ENCODE measurements at places on chromosomes 16 and 17.

GRCh38 chr17:82876602-82877379, 37.0 kb upstream of the ZNF750 start:
- DNase-seq = peak; percentile 80

DNA sequence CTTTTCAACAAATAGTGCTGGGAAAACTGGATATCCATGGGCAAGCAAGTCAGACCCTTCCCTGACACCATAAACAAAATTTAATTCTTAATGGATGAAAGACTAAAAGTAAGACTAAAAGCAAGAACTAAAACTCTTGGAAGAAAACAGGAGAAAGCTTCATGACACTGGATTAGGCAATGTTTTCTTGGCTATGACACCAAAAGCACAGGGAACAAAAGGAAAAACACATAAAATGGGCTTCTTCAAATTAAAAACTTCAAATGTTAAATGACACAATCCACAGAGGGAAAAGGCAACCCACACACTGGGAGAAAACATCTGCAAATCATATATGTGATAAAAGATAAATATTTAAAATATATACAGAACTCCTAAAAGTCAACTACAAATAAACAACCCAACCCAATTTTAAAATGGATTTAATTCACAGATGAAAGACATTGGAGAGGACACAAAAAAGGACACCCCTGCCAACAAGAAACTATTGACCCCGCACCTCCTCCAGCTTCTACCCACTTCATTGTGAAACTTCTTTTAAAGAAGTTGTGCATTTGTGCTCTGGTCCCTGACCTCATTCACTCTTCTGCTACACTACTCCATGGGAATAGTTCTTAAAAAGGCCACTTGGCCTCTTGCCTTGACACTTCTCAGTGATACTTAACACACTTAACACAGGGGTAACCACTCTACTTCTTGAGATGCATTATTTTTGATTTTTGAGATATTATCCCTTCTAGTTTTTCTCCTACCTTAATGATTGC, 80.3 kb downstream of the TRIM37 start:
- no peak for DNase-seq

- no peak for DNase-seq
Measured at GRCh38 chr16:81210807-81211206, 27.7 kb upstream of the BCO1 start.

GRCh38 chr16:2756288-2757015, 4.0 kb downstream of the SRRM2 start:
- no peak for DNase-seq

- DNase-seq = no peak
Measured at GRCh38 chr17:83177611-83178532, 98.5 kb downstream of the METRNL start.

DNA sequence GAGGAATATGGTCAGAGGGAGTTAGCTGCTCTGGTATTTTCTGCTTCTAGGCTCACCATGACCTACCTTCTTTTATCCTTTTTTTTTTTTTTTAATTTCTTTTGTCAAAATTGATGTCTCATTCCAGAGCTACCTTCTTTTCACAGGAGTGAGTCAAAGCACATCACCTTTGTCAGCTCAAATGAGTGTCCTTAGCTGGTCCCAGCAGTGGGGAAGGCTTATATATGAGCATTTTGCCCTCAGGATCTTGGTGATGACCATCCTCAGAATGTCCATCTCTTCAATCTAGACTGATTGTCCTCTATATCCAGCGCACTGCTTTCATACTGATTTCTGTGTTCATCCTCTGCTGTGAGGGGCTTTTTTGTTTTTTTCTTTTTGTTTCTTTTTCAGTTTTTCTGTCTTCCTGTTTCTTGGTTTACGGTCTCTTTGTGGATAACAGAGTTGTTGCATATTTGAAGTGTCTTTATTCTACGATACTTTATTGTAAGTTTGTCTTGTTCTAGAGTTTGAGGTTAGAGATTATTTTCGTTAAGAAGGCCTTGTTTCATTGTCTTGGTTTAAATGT, 24.9 kb downstream of the CBFB start:
- no peak for DNase-seq

DNA sequence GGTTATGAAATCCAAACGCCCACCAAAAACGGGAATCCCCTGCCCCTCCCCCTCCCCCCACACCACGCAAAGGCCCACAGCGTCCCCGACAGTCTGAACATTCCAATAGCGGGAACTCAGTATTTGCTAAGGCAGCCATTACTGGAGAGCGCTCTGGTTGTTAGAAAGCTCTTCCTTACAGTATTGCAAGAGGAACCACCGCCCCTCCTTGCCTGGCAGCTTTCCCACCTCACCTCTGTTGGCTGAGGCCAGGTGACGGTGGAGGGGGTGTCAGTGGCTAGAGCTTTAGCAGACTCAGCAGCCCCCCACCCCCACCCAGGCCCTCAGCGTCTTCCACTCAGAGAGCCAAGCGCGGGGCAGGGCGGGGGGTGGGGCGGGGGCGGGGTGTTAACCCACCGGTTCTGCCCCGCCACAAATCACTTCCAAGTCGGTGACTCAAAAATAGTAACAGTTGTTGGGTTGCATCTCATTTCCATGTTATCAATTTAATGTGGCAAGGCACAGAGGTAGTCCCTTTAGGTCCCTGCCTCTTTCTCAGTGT, 2.2 kb upstream of the PLEKHH3 start:
- DNase-seq = peak; percentile 70

- DNase-seq = no peak
Measured at GRCh38 chr17:42288803-42289610, 709 bp downstream of the STAT5A start.

DNA sequence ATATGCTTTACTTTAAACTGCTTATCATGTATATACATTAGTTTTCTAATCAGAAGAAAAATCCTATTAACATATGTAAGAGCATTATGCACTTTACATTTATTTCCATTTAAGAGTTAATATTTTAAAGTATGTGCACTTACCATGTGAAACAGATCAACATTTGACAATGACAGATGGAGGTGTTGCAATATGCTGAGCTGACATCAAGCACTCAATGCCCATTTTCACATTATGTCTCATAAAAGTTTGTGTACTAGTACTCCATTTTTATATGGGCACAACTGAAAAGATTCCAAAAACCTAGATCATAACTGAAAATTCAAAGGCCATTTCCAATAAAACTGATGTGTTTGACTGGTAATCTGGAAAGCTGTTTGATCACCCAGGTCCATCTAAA, 420.9 kb upstream of the SOX9 start:
- no peak for DNase-seq

GRCh38 chr16:66409156-66409555, 17.9 kb upstream of the BEAN1 start:
- peak; percentile 71 for DNase-seq

DNA sequence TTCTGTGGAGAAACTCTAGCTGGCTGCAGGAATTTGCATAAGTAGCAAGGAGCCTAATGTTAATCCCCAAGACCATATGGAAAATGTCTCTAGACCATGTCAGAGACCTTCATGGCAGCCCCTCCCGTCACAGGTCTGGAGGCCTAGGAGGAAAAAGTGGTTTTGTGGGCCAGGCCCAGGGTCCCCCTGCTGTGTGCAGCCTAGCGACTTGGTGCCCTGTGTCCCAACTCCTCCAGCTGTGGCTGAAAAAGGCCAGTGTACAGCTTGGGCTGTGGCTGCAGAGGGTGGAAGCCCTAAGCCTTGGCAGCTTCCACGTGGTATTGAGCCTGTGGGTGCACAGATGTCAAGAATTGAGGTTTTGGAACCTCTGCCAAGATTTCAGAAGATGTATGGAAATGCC, 306.9 kb upstream of the CA10 start:
- DNase-seq = no peak

All from RWPE1 (cell line).